Coronary artery (tissue), 2 donors: ENCODE measurements at places on chromosomes 1 and 21.

GRCh38 chr1:45840704-45841103, 37.3 kb downstream of the MAST2 start:
- no peak for DNase-seq

GRCh38 chr21:31273278-31273677, 70.8 kb downstream of the TIAM1 start:
- no peak for DNase-seq

DNA sequence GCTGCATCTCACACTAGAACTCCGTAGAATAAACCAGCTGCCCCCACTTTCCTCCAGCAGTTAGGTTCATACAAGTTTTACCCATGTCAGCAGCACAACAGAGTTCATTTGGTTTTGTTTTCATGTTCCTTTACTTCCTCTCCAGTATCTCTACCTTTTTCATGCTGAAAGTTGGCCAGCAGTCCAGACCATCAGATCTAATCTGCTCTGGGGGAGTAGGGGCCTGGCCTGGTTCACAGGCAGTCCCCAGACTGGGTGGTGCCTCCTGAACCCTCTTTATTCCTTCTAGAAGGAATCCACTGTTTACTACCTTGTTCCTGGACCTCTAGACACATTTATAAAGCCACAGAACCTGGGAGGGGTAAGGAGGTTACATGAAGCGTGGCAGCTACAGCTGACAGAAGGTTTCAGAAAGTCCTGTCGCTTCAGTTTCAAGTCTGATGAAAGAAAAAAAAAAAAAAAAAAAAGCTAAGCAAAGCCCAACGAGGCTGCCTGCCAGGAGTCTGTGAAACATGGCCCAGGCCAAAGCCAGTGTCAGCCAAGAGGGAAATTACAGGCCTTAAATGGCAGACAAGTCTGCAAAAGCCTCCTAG, 184.6 kb upstream of the JUN start:
- no peak for DNase-seq

GRCh38 chr1:20367116-20367585, 76.5 kb downstream of the VWA5B1 start:
- DNase-seq = no peak

GRCh38 chr1:60126723-60127122, 53.2 kb upstream of the C1orf87 start:
- DNase-seq = no peak
